HFFc6 (cell line): ENCODE measurements at places on chromosomes 6 and 20. TPM values are rescaled to one million over a fixed set of nuclear protein-coding genes. Genes with fewer than 3 reads are reported as not detected.

Gene DCDC2
- total RNA-seq, result not detected in 3 replicates

Gene MCHR2
- not detected in 3 replicates for total RNA-seq

Gene CAGE1
- total RNA-seq, result 0.22 TPM in 1 of 3 replicates, not detected in the others

Gene TMEM14C
- 140 to 171 TPM (median 142 TPM) in 3 replicates for total RNA-seq

Gene STMND1
- 0.15 TPM in 1 of 3 replicates, not detected in the others for total RNA-seq

Gene PLG
- total RNA-seq, result not detected in 3 replicates

Gene C6orf15
- not detected in 2 replicates for total RNA-seq

Gene ZBTB12
- 7.4 and 9.3 TPM in 2 replicates for total RNA-seq

Gene FNDC1
- total RNA-seq, result not detected in 3 replicates

Gene SIRPD
- total RNA-seq, result not detected in 3 replicates

Gene TINAG
- not detected in 3 replicates for total RNA-seq

Gene MTO1
- total RNA-seq, result 19.5 to 22.1 TPM (median 21.4 TPM) in 3 replicates

Gene TP53INP2
- total RNA-seq, result 19.1 and 21.1 TPM in 2 replicates

GRCh38 chr6:100382031-100382430 lies 82.7 kb downstream of the SIM1 start:
- no peak for DNase-seq

DNA sequence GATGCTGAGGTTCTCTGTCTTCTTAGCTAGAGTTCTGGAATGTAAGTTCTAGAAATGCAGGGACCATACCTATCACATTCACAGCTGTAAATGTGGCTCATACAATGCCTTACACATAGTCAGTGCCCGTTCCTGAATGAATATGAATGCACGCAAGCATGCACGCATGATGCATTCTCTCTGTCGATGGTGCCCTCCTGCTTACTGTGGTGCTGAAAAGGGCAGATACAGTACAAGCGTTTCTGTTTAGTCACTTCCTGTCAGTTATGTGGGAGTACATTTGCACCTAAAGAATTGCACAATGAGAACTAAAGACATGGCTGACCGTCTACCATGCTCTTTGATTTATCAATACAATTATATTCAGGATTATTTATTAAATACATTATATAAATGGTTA lies 152.2 kb upstream of the SOX4 start:
- no peak for DNase-seq

DNA sequence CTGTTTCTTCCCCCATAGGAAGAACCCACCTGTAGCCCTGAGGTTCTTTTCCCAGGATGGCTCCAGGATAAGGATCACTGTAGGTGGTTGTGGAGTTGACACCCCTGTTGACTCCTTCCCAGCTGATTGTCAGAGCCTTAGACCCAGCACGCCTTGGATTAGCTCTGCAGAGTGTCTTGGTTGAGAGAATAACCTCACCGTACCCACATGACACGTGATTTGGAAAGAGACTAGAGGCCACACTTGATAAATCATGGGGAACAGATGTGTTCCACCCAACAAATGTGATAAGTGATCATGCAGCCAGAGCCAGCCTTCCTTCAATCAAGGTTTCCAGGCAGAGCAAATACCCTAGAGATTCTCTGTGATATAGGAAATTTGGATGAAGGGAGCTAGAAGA lies 12.2 kb downstream of the BTN3A1 start:
- no peak for DNase-seq

- no peak for DNase-seq
These were observed 51.9 kb downstream of the ZDHHC14 start for GRCh38 chr6:157432892-157433265.

- DNase-seq, result no peak
These were observed 20.4 kb downstream of the USP49 start for GRCh38 chr6:41874741-41875140.

- no peak for DNase-seq
These were observed 202.9 kb upstream of the SOX4 start for GRCh38 chr6:21390532-21391213.

DNA sequence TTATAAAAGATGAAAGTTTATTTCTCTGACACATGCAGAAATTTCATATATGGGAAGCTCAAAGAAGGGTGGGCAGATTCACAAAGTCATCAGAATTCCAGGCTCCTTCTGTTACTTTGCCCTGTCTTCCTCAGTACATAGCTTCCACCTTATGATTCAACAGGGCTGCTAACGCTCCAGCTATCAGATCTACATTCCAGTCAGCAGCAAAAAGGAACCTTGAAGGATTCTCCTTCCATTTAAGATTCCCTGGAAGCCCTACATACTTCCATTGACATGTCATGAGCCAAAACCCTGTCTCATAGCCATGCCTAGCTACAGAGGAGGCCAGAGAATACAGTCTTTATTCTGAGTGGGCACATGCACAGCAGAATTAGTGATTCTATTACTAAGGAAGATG lies 103.3 kb downstream of the NCR2 start:
- DNase-seq, result no peak

DNA sequence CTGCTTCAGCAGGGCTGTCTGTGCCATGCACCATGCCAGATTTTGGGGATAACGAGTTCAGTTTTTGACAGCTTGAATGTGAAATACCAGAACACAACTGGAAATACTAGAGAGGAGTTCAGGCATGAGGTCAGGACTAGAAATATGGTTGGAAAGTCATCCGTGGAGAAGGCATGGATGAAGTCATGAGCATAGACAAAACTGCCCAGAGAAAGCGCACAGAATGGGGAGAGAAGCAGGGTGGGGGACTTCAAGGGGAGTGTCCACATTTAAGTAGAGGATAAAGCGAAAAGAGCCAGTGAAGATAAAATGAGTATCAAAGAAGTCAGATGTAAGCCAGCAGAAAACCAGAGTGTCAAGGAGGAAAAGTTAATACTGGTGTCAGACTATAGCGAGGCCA lies 653.4 kb upstream of the ARID1B start:
- DNase-seq, result no peak

GRCh38 chr6:155382338-155382685 lies 68.0 kb upstream of the TFB1M start:
- peak; percentile 48 for DNase-seq

DNA sequence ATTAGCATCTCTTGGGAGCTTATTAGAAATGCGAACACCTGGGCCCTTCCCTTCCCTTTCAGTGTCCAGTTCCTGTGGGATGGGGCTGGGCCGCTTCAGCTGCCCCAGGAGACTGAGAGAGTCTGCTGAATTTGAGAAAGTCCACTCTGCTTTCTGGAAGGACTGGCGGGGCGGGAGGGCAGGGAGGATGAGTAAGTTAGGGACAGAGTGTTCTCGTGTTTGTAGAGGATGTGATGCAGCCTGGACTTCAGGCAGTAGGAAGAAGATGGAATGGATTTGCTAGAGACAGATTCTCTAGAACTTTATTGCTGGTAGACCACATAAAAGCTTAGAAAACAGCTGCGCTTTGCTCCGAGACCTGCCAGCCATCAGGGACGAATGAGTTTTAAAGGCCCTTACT lies 1.1 kb upstream of the TULP4 start:
- no peak for DNase-seq

DNA sequence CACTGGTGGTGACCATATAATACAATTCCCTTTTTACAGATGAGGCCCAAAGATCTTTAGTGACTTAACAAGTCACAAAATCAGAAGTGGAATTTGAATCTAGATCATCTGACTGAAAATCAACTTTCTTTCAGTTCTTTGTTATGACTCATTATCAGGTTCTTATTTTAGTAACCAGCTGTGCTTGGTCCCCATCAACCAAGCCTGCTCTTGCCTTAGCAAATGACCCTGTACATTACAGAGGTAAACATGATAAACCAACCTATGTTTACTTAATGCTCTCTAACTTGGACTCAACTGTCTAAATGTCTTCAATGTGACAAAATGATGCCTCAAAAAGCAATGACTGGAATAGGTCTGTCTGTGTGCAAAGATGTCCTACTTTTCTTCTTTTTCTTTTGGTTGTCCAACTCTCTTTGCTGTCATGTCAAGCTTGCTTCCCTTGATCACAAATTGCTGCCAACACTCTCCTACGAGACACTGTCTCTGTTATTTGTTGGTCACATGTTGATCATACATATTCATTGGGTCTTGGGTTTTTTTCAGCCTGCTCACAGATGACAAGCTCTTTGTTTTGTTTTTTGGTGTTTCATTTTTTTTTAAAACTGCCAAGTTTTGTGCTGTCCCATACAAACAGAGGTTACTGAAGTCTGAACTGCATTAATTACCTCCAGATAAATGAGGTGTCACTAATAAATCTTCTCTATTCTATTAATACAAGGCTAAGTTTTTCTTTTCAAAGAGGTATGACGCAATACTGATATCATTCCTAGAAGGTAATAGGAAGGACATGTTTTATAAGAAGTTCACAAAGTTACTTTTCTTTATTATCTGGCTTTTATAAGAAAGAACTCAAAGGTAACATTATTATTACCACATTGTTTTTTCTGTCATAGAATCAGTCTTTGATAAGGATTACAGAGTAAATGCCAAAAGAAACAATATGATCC lies 62.2 kb upstream of the PLN start:
- DNase-seq, result no peak

GRCh38 chr20:41428285-41428684 lies 61.7 kb upstream of the EMILIN3 start:
- peak; percentile 79 for DNase-seq

DNA sequence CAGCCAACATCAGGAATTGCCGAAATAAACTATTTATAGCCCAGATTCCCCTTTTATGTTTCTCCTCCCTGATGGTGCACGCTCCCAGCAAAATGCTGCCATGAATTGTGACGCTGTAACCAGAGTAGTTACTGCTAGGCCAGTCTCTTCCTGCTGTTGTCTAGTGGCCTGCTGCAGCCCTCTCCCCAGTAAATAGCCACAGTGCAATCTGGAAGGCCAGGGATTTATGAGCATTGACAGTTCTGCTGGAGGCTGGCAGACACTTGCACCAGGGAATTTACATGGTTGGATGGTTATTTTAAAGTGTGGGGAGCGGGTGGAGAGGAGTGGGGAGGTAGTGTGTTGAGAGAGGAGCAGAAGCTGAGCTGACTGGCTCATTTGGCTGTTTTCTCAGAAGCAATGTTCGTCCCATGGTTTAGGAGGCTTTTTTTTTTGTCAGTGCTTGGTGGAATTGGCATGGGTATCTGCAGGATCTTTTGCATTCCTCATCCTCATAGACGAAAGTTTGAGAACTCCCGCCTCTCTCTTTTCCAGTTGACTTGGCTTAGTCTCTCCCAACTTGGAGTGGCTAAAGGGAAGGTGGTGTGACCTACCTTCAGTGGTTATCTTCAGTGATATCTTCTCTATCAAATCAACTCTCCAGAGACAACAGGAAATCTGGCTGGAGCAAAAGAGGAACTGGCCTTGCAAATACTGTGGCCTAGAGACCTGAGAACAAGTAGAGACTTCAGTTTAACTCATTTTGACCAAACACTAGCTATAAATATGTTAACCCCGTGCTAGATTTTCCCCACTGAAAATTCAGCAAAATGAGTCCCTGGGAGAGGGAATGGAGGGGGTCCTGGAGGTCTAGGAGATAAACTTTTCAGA lies 99.3 kb upstream of the VSTM2L start:
- no peak for DNase-seq

DNA sequence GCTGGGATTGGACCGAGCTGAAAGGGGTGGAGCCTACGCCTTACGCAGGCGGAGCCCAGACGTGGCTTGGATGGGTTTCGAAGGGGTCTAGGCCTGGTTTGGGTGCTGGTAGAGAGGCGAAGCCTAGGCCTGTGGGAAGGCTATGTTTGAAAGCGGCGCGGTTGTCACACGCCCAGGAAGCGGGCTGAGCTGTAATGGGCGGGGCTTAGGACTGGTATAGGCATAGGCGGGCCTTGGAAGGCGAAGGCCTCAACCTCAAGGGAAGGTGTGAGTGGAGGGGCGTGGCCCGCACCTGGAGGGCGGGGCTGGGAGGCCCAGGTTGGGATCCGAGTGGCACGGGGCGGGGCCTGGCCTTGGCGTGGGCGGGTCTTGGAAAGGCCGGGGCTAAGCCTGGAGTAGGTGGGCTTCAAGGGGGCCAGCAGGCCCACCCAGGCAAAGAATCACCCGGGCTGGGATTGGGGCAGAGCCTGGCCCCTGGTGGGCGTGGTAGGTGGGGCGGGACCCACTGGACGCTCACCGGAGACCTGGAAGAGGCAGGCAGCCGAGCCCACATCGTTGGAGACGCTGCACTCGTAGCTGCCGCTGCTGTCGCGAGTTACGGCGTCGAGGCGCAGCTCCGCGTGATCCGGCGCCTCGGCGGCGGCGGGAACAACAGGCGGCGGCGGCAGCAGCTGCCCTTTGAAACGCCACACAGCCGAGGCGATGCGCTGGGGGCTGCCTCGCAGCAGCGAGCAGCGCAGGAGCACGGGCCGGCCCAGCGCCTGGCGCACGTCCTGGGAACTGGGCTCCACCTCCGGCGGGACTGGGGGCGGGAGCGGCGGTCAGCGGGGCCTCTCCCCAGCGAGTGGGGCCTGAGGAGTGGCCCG lies 49.0 kb downstream of the MDGA1 start:
- DNase-seq, result no peak

GRCh38 chr6:14720411-14721102 lies 525.3 kb upstream of the JARID2 start:
- DNase-seq, result no peak

- DNase-seq, result no peak
These were observed 127.4 kb upstream of the HCRTR2 start for GRCh38 chr6:55046869-55047422.

- no peak for DNase-seq
These were observed 750.1 kb downstream of the COL12A1 start for GRCh38 chr6:74455786-74456185.

DNA sequence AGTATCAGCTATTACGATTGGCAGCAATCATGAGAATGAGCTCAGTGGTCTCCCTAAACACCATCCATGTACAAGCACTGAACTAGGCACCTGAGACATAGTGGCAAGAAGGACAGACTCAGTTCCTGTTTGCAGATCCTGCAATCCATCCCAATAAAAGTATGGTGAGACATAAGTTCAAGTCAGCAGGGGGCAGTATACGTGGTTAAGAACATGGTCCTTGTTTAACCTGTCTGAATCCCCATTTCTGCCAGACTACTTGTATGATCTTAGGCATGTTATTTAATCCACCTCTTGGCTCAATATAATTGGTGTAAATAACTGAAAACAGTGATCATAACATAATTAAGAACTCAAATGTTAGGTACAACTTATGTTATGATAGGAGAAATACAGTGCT lies 33.2 kb upstream of the PNISR start:
- DNase-seq, result peak; percentile 40

DNA sequence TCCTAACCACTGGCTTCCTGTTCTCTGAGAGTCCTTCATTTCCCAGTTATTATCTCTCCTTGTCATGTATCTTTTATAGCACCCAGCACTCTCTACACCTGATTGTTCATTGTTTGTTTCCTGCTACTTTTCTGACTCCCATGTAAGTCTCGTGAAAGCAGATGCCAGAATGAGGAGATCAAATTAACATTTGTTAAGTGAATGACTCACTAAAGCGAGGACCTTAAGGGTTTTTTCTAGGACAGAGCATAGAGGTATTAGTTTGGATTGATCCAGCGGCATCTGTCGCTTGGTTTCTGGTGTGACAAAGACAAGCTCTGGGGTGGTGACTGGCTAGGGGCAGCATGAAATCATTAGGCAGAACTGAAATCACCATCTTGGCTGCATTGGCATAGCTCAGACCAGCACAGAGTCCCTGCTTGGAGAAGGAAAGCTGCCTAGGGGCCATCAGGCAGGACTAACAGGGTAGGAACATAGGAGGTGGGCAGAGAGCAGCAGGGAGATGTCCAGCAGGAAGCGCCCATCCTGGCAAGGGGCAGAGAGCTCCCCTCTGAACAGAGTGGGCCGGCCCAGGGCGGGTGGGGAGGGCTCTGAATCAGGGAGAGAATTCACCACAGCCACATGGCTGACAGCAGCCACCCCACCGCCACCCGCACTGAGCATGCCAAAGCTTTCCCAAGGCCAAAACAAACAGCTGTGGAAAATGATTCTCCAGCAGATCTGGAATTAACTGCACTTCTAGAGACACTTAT lies 97.1 kb upstream of the CEP85L start:
- DNase-seq, result peak; percentile 20

GRCh38 chr20:58174708-58175280 lies 53.7 kb downstream of the ANKRD60 start:
- no peak for DNase-seq
